Left cardiac atrium (tissue), 4 donors: ENCODE measurements at places on chromosomes 13 and 19. TPM values are rescaled to one million over a fixed set of nuclear protein-coding genes. Genes with fewer than 3 reads are reported as not detected.

Gene GNG7
- total RNA-seq, result 45.9 TPM

Gene PRRG2
- total RNA-seq, result 0.68 TPM

Gene C19orf44
- total RNA-seq, result 2.4 TPM

Gene MEIOSIN
- 0.21 TPM for total RNA-seq

Gene CABP5
- not detected for total RNA-seq

Gene LRFN3
- 9.7 TPM for total RNA-seq

Gene GPR4
- 17.7 TPM for total RNA-seq

Gene ZNF700
- total RNA-seq, result 4.7 TPM

Gene FPR2
- 1.1 TPM for total RNA-seq

Gene DZIP1
- 5.4 TPM for total RNA-seq

Gene LCP1
- total RNA-seq, result 62.1 TPM

Gene ZNF737
- total RNA-seq, result 5.3 TPM

Gene LYL1
- total RNA-seq, result 9.0 TPM

Gene HSH2D
- total RNA-seq, result 0.56 TPM

Gene ATP7B
- total RNA-seq, result 5.9 TPM

Gene SLC10A2
- total RNA-seq, result not detected

Gene TNFSF9
- total RNA-seq, result 0.29 TPM

Gene CYP4F2
- not detected for total RNA-seq

Gene PLK5
- total RNA-seq, result not detected

Gene TSSK6
- 0.50 TPM for total RNA-seq

Gene ZNF417
- 11.9 TPM for total RNA-seq

Gene RASL11A
- total RNA-seq, result 15.6 TPM

Gene MYH14
- 55.7 TPM for total RNA-seq

Gene ATP5F1D
- total RNA-seq, result 639 TPM

Gene OVOL3
- not detected for total RNA-seq

Gene ZNF562
- total RNA-seq, result 27.5 TPM

Gene ZSCAN5C
- total RNA-seq, result not detected

Gene KLK2
- not detected for total RNA-seq

Gene OR7A17
- not detected for total RNA-seq

Gene FXYD1
- total RNA-seq, result 297 TPM

Gene SIGLECL1
- not detected for total RNA-seq

Gene IL17D
- 3.2 TPM for total RNA-seq
